GM20000 (cell line): ENCODE measurements at places on chromosomes 7 and 10.

DNA sequence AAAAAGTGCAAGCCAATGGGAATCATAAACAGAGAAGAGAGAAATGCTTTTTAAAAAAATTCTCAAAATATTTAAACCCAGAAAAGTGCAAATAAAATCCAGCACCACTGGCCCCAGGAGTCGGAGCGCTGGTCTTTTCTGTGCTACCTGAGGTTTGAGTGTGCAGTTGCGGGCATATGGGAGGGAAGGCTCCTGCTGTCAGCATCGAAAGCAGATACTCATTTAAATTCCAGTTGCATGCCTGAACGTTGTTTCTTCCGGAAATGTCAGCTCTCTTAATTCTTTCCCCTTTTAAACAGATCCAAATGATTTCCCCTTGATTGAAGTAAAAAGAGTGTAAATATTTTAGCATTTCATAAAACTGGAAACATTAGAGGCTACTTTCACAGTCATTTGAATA is 240.5 kb upstream of the GPR26 start:
- no peak for DNase-seq

DNA sequence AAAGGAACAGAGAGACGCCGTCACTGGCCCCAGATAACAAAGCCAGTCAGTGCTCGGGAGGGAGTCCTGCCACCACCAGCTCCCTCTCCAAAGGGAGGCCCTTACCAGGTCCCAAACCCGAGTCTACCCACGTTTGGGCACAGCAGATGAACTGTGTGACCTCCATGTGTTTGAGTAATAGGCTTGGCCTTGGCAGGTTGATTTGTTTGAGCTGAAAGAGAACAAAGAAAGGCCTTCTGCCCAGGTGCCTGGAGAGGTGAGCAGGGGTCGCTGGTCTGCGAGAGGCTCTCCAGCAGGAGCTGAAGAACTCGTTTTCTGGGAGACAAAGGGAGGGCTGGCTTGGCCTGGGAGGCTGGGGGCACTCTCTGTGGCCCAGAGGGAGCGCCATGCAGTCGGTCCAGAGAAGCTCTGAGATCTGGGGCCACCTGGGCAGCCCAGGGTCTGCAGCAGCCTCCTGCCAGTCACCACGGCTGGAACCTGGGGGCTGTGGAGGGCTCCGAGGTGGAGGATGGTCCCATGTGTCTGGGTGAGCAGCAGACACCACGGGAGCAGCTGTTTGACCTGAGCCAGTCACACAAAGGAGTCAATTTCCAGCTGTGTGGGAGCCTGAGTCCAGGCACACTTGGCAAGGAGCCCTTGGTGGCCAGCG is 99.7 kb downstream of the PAXIP1 start:
- no peak for DNase-seq

- DNase-seq = no peak
Observed at GRCh38 chr7:99366646-99367045, 7.9 kb upstream of the ARPC1B start.

DNA sequence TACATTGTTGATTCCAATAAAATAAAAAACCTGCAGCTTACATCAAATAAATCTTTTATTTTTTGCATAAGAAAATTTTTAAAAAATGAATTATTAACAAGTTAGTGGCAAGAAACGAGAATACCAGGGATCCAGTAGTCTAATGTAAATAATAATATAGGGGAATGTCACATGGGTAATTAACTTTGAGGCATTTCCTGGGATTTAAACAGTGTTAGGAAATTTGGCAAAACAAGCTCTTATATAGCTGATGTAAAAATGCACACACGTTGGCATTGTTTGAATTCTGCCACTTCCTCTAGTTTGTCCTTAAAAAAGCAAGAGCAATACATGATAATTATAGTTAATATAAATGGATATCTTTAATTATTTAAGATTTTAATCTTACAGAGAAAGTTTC is 768.6 kb downstream of the CNTNAP2 start:
- no peak for DNase-seq

- no peak for DNase-seq
Observed at GRCh38 chr7:8913682-8914081, 480.3 kb downstream of the NXPH1 start.

DNA sequence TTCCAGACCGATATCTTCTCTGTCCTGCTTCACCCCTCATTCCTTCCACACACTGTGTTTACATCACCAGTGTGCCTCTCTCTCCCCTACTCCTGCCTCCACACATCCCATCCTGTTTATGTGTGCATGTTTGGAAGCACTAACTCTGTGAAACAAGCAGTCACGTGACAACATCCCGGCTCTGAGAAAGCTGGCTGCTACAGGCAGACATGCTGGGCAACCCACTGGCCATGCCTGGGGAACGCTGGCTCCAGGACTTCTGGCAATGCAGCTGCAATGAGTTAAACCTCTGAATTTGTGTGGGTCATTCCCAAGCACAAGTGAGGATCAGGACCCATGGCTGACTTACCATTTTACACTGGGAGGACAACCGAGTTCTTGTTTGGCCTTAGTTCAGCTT is 74.0 kb downstream of the WNT2 start:
- DNase-seq = no peak
